A549 treated with DMSO at 1 μM for 4 hours (cell line): ENCODE measurements at places on chromosomes 16 and 17. TPM values are rescaled to one million over a fixed set of nuclear protein-coding genes. Genes with fewer than 3 reads are reported as not detected.

ZFPM1 gene
- 5.0 to 9.3 TPM (median 8.8 TPM) in 5 replicates for total RNA-seq

USH1G gene
- 0.02 to 0.11 TPM (median 0.06 TPM) in 5 replicates for total RNA-seq

SPNS2 gene
- 6.7 to 14.2 TPM (median 10.1 TPM) in 5 replicates for total RNA-seq

C17orf50 gene
- total RNA-seq, result 0.16 to 0.30 TPM (median 0.24 TPM) in 5 replicates

UMOD gene
- total RNA-seq, result not detected in 5 replicates

KREMEN2 gene
- total RNA-seq, result 1.1 to 2.8 TPM (median 2.0 TPM) in 5 replicates

MYH1 gene
- total RNA-seq, result not detected in 5 replicates

SECTM1 gene
- 0.90 to 2.5 TPM (median 1.4 TPM) in 5 replicates for total RNA-seq

ENPP7 gene
- not detected in 5 replicates for total RNA-seq

OR3A3 gene
- total RNA-seq, result not detected in 5 replicates

MT1F gene
- total RNA-seq, result 8.5 to 17.3 TPM (median 12.5 TPM) in 5 replicates

CETP gene
- total RNA-seq, result not detected in 5 replicates

UBN1 gene
- total RNA-seq, result 26.9 to 31.5 TPM (median 30.2 TPM) in 5 replicates

GJC1 gene
- total RNA-seq, result 34.3 to 45.2 TPM (median 42.8 TPM) in 5 replicates

SPATA22 gene
- total RNA-seq, result not detected in 5 replicates

PCGF2 gene
- total RNA-seq, result 37.1 to 65.4 TPM (median 55.6 TPM) in 5 replicates

TP53TG3C gene
- 0.17 to 0.64 TPM in 2 of 5 replicates, not detected in the others for total RNA-seq

PYY gene
- 0.17 TPM in 1 of 5 replicates, not detected in the others for total RNA-seq

ST6GALNAC2 gene
- 0.18 to 0.52 TPM (median 0.25 TPM) in 5 replicates for total RNA-seq

IRX6 gene
- not detected in 5 replicates for total RNA-seq

TBC1D3E gene
- total RNA-seq, result not detected in 5 replicates

CDH8 gene
- total RNA-seq, result 0.19 to 1.3 TPM (median 0.50 TPM) in 5 replicates

KRT9 gene
- total RNA-seq, result not detected in 5 replicates

TBX21 gene
- total RNA-seq, result 0.03 to 0.09 TPM (median 0.06 TPM) in 4 of 5 replicates, not detected in the other

PMFBP1 gene
- total RNA-seq, result 0.07 to 0.21 TPM (median 0.11 TPM) in 5 replicates

C16orf96 gene
- not detected in 5 replicates for total RNA-seq

AKAP10 gene
- total RNA-seq, result 21.4 to 26.2 TPM (median 22.9 TPM) in 5 replicates

SIAH1 gene
- total RNA-seq, result 13.4 to 15.5 TPM (median 14.8 TPM) in 5 replicates

KRTAP4-9 gene
- total RNA-seq, result 0.20 TPM in 1 of 5 replicates, not detected in the others

TMEM204 gene
- total RNA-seq, result not detected in 5 replicates

TSPOAP1 gene
- not detected in 5 replicates for total RNA-seq

NPIPB9 gene
- total RNA-seq, result 0.69 to 2.3 TPM (median 1.8 TPM) in 5 replicates

GDPD1 gene
- 0.63 to 1.3 TPM (median 0.98 TPM) in 5 replicates for total RNA-seq

BEAN1 gene
- total RNA-seq, result 2.6 to 4.4 TPM (median 2.9 TPM) in 5 replicates

TMEM235 gene
- not detected in 5 replicates for total RNA-seq

VAT1L gene
- total RNA-seq, result not detected in 5 replicates

TBC1D3K gene
- total RNA-seq, result not detected in 5 replicates
